ENCODE measurements at places on chromosomes 3 and 15.

DNA sequence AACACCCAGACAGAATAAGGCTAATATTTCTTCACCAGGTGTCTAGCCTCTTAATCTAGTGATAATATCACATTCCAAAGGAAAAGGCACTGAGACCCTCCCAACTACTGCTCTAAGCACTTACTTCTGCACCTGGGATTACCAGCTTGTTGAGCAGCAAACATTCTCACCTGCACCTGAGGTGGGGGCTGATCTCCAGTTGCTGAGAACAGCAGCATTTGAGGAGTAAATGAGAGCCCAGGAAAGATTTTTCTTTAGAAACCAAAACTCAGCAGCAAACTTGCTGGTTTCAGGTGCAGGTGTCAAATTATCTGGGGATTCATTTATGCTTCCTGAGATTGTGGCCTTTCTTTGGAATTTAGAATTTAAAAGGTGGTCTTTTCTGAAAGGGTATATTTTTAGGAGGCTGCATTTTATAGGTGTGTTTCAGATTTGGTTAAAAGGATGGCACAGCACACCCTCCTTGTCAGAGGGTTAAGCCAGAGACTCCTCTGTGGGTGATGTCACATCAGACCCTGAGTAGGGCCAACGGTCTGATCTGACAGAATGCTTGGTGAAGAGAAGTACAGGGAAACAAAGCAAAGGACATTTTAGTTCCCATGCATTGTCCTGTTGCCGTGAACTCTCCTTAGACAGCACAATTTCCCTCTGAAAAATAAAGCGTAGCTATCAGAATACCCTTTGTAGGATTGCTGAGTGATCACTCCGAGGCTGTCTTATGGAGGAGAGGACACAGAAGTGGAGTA is 411.0 kb upstream of the ATP11B start:
- no peak for DNase-seq

DNA sequence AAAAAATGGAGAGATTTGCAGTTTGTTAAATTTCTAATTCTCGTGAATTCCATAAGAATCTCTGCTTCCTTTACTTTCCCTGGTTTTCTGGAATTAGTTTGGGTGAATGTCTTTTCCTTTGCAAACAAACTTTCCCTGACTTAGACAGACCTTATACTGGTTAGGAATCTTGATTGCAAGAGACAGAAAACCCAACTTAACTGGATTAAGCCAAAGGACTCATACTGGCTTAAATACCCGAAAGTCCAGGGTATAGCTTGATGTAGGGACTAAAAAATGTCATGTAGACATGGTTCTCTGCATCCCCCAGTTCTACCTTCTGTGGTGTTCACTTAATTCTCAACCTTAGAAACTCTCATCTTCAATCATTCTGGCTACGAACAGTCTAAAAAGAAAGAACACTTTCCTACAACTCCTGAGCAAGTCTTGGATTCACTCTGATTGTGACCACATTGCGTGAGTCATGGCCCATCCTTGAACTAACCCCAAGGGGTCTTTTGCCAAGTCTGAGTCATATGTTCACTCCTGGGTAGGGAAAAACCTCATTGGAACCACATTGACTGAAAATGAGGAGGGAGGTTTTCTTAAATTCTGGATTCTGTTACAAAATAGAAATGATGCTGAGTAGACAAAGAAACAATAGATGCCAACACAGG is 136.0 kb upstream of the DAZL start:
- peak; percentile 38 for DNase-seq

DNA sequence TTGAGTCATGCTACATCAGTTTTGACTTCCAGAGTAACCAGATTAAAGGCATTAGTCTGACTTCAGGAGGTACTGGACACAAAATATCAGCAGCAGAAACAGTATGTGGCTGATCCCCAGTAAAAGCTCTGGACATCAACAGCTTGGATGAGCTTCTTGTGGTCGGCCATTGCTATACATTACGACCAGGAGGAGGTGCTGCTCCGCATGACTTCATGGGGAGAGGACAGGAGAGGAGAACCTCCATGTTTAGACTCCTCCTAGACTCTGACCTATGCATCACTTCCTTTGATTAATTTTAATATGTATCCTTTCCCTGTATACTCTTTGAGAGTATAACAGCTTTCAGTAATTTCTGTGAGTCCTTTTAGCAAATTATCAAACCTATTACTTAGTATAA is 285.6 kb upstream of the ARHGEF26 start:
- no peak for DNase-seq

- no peak for DNase-seq
These were observed 25.4 kb upstream of the EDEM1 start for GRCh38 chr3:5162102-5162501.

DNA sequence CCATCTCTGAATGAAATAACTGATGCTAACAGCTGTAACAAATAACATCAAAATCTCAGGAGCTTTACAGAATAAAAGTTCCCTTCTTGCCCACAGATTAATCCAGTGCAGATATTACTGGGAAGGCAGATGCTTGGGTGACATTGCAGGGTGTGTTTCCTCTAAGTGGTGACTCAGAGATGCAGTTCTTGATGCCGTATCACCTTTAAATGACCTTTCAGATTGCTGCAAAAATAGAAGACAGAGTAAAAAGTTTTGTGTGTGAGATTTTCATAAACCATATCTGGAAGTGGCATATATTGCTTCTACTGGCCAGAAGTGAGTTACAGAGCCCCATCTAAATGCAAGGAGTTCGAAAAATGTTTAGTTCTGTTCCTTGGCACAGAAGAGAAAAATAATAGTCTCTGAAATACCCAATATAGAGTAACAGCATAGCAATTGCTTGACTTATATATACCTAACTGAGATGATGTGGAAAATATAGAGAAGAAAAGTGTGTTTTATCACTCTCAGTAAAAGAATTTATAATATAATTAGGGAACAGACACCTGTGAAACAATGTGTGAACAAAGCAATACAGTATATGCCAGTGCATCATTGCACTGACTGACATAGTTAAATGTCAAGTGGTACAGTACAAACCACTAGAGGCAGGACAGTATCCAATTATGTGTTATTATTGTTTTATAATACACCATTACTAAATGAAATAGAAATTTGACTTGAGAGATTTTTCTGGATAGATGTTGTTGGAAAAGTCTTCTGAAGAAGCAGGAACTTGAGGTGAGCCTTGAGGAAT is 430.7 kb upstream of the CBLB start:
- DNase-seq, result no peak

Data from activated naive CD8-positive, alpha-beta T cell treated with anti-CD3 and anti-CD28 coated beads, Interleukin-2, amount 50 U/mL, for 24 hours (primary cell).